ENCODE measurements at places on chromosomes 4 and X. TPM values are rescaled to one million over a fixed set of nuclear protein-coding genes. Genes with fewer than 3 reads are reported as not detected.

The POLR2B gene
- total RNA-seq = 94.2 TPM

The CT55 gene
- total RNA-seq = not detected

The FDCSP gene
- total RNA-seq = not detected

The UGT8 gene
- 0.27 TPM for total RNA-seq

The BTK gene
- not detected for total RNA-seq

The SLC30A9 gene
- 41.8 TPM for total RNA-seq

The LAMTOR3 gene
- 69.9 TPM for total RNA-seq

The KLF8 gene
- 0.90 TPM for total RNA-seq

The ANOS1 gene
- total RNA-seq = 7.5 TPM

The GAGE2A gene
- total RNA-seq = not detected

The DOK7 gene
- not detected for total RNA-seq

The UCHL1 gene
- 2,143 TPM for total RNA-seq

The MAGEE2 gene
- not detected for total RNA-seq

The KIAA1210 gene
- not detected for total RNA-seq

The SFRP2 gene
- total RNA-seq = 1.8 TPM

Data from fibroblast of the aortic adventitia (primary cell).